ENCODE measurements at places on chromosomes 5 and 9.
A peak's percentile ranks its signal among the peaks of the same experiment; 100 is the strongest.

DNA sequence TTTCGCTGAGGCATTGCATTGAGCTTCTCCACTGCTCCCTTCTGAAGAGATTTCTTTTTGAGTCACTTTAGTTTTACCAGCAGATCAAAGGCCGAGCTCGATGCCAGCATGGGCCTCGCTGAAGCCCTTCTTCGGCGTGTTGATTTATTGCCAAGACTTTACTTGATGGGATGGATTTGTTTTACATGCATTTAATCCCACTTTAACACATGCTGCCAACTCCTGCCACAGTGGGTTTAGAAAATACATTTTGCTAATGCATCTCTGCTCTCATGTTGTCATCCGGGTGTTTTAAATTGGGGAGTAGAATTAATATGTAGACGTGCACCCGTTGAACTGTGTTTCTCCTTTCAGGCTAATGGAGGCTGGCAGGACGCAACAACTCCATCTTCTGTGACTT lies 218.3 kb downstream of the PBX3 start:
- DNase-seq: no peak

GRCh38 chr9:8709731-8710130 lies 910.2 kb upstream of the DMAC1 start:
- DNase-seq: no peak

DNA sequence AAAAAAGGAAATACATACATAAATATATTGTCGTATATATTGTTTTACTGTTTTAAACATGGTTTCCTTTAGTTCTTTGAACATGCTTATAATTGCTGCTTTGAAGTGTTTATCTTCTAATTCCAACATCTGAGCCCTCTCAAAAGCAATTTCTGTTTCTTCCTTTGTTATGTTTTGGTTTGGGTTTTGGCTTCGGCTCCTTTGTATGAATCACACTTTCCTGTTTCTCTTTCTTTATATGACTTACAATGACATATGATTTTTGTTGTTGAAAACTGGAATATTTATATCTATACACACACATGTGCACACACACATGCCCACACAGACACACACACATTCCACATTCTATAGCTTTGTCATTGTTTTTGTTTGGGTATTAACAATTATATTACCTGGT lies 1206.7 kb downstream of the CDH12 start:
- DNase-seq: no peak

DNA sequence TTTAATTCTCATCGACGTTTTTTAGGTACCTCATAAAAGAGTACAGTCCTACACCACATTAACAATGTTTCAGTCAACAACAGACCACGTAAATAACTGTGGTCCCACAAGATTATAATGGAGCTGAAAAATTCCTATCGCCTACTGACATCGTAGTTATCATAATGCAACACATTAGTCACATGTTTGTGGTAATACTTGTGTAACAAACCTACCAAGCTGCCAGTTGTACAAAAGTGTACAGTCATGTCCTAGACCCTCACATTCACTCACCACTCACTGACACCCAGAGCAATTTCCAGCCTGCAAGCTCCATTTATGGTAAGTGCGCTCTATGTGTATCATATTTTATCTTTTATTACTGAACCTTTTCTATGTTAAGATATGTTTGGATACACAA lies 16.8 kb downstream of the GNAQ start:
- no peak for DNase-seq

- DNase-seq: no peak
Observed at GRCh38 chr5:166881802-166882201, 1409.6 kb upstream of the WWC1 start.

- no peak for DNase-seq
Observed at GRCh38 chr5:147051193-147051592, 172.6 kb upstream of the PPP2R2B start.

DNA sequence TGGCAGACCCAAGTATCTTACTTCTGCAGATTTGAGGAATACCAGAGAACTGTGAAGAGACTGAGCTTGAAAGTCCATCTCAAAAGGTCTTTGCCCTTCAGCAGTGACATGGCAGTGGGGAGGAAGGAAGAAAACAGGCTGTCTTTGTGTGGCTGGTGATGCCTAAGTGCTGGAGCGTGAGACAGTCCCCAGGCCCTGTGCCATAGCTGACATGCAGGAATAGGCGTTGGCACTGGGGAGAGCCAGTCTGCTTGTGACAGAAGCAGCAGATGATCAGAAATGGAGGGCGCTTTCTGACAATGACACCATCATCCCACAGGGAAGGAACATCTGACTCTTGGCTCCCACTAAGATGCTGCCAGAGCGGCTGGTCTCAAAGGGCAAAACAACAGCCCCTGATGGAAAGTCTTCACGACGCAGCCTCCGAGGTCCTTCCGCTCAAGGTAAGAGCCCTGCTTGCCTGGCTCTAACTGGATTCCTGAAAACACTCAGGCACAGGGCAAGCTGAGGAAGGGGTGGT lies 15.5 kb upstream of the GLRX start:
- DNase-seq: no peak

GRCh38 chr5:177494346-177495195 lies 2.8 kb downstream of the PDLIM7 start:
- DNase-seq: peak; percentile 100

DNA sequence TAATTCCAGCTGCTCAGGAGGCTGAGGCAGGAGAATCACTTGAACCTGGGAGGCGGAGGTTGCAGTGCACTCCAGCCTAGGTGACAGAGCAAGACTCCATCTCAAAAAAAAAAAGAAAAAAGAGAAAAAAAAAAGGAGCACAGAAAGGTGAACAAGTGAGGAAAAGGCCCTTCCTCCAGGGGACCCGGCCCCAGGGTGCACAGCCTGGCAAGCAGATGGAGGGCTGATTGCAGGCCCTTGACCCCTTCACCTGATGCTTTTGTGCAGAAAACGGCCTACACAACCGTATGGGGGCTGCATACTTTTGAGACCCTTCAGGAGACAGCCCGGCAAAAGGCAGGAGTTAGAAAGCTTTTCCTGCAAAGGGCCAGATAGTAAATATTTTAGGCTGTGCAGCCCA lies 33.9 kb downstream of the HRH2 start:
- DNase-seq: peak; percentile 34

GRCh38 chr5:19920761-19921160 lies 67.2 kb downstream of the CDH18 start:
- no peak for DNase-seq

DNA sequence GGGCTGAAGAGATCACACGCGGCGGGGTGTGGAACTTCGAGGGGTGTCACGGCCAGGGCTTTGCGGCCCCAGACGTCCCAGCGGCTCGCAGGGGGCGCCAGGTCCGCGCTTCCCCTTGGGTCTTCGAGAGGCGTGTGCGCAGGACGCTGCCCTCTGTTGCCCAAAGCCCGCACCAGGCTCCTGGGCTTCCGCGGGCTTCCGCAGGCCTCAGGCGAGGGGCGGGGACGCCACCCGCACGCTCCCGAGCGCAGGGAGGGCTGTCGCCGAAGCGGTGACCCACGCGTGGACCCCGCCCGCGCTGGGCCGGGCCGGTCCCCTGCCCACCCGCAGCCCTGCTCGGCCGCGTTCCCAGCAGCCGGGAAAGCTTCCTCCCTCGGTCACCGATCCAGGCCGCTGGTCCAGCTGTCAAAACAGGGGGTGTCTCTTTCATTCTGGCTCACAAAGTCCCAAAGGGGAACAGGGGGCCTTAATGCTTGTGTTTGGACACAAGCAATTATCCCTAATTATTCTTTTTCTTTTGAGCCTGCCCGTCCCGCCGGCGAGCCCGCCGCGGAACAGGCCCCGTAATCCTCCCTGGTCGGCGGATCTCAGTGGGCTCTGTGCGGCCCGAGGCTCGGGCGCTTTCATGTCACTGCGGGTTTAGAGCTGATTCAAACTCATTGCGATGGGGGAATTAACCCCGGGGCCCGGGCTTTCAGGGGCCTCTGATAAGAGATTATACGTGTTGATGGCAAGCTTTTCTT lies 60.6 kb downstream of the TMEM174 start:
- peak; percentile 95 for DNase-seq

DNA sequence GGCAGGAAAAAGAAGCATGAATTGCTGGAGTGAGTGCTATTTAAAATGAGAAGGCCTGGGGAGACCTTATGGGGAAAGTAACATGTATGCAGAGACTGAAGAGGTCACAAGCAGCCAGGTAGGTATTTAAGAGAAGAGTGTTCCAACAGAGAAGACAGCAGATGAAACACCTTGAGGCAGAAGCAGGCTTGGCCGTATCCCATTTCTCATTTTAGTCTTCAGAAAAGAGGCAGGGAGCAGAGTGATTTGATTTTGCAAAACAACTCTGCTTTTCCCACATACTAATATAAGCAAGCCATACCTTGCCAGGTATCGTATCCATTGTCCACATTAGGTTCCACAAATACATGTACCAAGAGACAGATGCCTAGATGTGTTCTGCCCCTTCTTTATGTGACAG lies 244.3 kb downstream of the ASTN2 start:
- no peak for DNase-seq

GRCh38 chr5:107966201-107966600 lies 295.5 kb upstream of the EFNA5 start:
- no peak for DNase-seq

DNA sequence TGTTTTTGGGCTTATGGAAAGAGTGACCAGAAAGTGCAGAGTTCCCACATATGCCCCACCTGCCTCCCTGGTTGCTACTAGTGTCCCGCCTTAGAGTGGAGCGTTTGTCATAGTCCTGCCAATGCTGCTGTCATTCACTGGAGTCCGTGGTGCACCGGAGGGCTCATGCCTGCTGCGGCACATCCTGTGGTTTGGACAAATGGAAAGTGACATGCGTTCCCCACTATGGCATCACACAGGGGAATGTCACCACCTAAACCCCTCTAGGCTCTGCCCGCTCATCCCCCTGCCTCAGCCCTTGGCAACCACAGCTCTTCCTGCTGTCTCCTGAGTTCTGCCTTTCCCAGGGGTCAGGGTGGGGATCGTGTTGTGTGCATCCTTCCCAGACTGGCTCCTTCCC lies 29.2 kb downstream of the IRX4 start:
- DNase-seq: no peak

- DNase-seq: no peak
Observed at GRCh38 chr5:124865603-124866354, 119.3 kb upstream of the ZNF608 start.

GRCh38 chr5:14608169-14608568 lies 26.6 kb downstream of the OTULINL start:
- no peak for DNase-seq

DNA sequence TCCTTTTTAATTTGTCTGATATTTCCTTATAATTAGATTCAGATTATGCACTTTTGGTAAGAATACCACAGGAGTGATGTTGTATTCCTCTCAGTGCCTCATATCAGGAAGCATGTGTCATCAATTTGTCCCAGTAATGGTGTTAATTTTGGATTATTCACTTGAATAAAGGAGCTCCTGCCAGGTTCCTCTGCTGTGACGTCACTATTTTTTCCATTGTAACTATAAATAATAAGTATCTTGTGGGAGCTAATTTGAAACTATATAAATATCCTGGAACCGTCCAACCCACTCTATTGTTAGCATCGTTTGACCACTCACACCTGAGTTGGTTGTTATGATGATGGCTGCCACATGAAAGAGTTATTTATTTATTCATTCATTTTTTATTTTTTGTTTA lies 107.9 kb downstream of the INVS start:
- DNase-seq: no peak

- peak; percentile 65 for DNase-seq
Observed at GRCh38 chr5:32794086-32794485, 83.0 kb downstream of the NPR3 start.

DNA sequence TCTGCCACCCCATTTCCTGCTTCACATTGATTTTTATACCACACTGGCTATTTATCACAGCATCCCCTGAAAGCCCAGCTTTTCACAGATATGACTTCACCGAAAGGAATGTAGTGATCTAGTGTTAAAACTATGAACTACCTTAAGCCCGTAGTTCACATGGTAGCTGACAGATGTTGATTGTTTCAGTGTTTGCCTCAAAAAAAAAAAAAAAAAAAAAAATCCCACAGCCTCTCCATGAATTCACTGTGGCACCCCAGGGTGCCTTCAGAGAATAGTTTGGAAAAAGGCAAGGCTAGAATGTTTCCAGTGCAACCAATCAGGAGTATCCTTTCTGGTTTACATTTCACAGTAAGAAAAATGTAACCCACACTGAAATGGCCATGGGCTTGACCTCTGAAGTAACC lies 37.1 kb downstream of the GLIS3 start:
- peak; percentile 87 for DNase-seq

DNA sequence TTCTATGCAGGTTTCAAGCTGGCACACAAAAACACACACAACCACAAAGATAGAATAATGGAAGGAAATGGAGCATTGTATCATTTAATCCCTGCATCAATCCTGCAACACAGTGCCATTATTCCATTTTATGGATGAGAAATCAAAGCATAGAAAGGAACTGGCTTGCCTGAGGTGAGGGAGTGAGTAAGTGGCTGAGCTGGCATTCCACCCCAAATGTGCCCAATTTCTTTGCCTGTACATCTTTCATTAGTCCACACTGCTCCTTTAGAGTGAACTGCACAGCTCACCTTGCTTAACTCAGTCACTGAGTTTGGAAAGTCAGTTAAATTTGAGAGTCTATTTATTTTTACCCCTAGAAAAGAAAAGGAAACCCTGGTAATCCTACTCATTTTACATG lies 28.9 kb downstream of the ZNF366 start:
- DNase-seq: no peak

DNA sequence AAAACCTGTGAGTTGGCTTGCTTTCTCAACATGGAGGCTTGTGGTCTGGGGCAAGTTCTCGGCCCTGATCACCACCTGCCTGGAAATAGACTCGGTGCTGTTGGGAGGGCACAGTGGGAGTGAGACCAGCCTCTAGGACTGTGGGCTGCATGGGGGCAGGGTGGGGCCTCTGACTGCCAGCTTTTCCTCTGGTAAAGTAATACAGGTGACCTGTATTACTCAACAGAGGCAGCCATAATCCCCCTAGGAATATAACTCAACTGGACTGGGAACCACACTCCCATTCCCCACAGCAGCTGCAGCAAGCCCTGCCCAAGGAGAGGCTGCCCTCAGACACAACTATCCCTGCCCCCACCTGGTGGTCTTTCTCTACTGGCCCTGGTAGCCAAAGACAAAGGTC lies 72.8 kb downstream of the C9orf153 start:
- DNase-seq: peak; percentile 11

- no peak for DNase-seq
Observed at GRCh38 chr5:120072068-120072761, 391.9 kb upstream of the PRR16 start.

DNA sequence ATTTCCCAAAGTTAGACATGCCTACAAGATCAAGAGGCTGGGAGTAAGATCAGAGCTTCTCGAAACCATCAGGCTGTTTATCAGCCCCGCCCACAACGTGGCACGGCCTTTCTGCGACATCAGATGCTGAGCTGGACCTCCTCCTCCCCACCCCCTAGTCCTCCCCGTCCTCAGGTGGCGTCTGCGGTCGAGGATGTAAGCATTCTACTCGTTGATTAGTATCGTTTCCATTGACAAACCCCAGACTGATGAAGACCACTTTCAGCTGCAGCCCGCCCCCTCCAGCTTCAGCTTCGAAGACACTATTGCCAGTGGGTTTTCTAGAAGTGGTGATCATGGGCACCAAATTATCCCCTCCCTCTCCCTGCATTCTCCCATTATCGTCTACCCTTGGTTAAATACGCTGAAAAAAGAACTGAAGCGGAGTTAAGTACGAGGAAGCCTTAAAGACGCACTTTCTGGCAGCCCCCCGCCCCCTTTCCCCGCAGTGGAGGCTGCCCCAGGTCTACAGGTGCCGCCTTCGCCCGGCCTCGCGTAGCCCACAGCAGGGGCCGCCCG lies 1.1 kb downstream of the PPIC start:
- DNase-seq: no peak

- DNase-seq: no peak
Observed at GRCh38 chr5:78215972-78216371, 78.5 kb downstream of the AP3B1 start.
